ENCODE measurements at places on chromosomes 6 and 20. TPM values are rescaled to one million over a fixed set of nuclear protein-coding genes. Genes with fewer than 3 reads are reported as not detected.

Gene MKKS
- 7.5 TPM for polyA plus RNA-seq

- no peak for DNase-seq
These were observed 12.6 kb upstream of the EIF2S2 start for GRCh38 chr20:34124469-34125249.

DNA sequence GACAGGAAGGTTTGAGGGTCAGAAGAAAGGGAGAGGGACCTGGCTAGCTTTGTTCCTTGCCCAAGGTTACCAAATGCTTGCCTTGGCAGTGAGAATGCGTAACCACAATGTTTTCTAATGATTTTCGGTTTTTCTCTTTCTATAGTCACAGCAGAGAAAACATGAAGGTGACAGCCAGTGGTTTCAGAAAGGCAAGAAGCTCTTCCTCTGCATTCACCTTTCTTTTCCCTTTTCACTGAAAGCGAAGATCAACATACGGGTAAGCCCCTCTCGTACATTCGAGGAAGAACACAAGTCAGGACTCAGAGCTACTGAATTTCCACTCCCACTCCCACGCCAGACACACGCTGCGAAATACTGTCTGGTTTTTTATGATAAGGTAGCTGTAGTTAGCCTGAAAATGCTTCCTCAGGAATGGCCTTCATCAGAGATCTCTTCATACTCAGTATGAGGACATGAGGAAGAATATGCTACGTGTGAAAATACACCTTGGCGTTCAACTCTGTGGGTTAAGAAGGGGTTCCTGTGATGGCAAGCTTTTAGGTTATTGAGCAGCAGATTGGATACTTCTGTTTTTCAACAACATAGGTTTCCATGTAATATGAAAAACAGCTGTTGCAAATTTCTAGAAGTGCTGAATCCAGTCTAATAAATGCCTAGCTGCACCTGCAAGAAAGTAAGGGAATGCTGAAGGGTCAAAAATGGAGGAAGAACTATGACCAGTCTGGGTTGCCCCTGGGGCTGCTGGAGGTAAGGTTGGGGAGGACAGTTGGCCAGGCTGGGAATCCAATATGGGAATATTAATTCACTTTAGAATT is 7.4 kb upstream of the CD83 start:
- no peak for DNase-seq

- DNase-seq, result no peak
These were observed 4.0 kb downstream of the MYLIP start for GRCh38 chr6:16132909-16133308.

DNA sequence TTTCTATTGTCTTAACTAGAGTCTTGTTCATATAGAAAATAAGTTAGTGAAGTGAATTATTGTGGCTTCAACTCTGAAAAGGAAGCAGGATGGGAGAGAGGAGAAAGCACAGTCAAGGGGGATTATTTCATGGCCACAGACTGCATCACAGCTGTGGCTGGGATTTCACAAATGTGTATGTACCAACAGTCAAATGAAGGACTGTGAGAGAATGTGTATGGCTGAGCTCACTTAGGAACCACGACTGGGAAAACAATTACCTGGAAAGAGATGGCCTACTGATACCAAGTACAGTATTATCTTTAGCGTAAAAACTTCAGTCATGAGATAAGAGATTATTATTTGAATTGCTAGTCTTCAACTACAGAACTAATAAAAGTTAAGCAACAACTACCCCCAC is 54.9 kb downstream of the SESN1 start:
- DNase-seq, result no peak

DNA sequence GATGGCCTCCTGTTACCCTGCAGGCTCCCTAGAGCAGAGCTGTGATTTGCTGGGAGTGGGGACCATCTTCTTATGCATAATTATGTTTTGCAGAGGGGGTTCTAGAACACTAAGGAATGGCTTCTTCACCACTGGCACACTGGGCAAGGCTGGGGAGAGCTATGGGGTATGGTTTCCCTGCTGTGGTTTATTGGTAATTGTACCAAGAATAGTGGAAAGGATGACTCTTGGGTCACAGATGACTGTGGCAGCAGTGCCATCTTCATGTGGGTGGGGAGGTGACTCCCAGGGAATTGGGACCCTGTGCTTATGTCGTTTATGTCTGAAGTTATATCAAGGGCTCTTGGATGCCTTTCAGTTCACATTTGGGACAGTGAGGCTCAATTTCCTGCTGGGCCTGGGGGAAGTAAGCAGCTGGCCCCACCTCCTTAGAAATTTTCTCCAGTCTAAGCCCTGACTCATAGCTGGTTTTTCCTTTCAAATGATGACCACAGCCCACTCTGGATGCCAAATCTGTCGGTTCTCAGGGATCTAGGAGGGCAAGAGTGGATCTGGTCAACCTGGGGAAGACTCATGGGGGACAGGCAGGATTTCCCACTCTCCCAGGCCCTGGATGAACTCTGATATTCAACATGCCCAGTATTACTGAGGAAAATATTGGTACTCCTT is 230.8 kb downstream of the LRFN2 start:
- no peak for DNase-seq
